ENCODE measurements at places on chromosomes 6 and 20. TPM values are rescaled to one million over a fixed set of nuclear protein-coding genes. Genes with fewer than 3 reads are reported as not detected.
A peak's percentile ranks its signal among the peaks of the same experiment; 100 is the strongest.

ELOVL4 gene
- total RNA-seq: 6.7 TPM

DNA sequence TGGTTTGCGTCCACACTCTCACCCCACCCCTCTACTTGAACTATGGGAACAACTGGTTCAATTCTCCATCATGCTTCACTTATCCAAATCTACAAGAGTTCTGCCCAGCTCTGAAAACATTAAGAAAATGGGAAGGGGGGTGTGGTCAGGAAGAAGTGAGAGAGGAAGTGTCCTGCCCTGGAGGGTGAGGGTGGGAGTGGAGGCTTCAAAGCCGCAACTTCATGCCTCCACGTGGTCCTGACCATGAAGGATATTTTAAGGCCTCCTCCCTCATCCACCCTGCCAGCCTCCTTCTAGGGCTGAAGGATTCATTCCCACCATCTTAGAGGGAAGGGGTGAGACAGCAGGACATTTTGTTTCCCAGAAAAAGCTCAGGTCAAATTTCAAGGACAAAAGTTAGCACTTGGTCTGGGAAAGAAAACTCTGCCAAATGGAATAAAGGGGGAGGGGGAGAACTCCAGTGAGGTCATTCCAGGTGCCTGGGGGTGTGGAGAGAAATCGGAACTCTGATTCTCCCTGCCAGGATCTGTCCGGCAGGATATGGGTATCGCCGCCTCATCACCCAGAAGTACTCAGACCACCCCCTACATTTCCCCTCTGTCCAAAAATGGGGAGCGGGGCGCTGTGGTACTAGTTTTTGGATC lies 4.9 kb downstream of the RIMS4 start:
- DNase-seq: no peak

DNA sequence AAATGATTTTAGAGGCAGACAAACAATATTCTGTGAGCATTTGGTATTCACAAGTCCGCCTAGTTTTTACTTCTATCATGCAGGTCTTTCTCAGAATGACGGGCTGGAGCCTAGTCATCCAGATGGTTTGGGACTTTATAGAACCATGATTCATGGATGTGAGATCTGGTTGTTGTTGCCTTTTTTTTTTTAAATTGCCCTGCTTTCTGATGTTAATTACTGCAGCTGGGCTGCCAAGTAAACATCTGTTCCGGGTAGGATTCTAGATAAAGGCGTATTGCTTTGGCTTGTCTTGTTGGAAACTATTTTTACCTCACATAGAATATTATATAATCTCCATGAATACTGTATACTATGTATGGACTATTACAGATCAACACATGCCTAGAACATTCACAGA lies 58.1 kb downstream of the RNF217 start:
- DNase-seq: no peak

DNA sequence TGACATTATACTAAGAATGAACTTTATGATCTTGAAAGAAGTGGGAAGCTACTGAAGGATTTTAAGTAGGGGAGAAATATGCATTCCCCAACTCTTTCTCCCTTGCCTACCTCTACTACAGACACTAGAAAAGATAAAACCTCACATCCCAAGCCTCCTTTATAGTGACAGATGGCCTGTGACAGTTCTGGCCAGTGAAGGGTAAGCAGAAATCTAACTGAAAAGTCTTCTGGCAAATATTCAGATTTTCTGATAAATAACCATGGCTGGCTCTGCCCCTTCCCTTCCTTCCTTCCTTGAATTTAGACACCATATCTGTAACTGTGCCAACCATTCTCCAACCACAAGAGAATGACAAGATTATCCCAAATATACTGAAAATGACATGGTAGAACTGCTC lies 10.2 kb upstream of the BEND6 start:
- DNase-seq: no peak

- no peak for DNase-seq
These were observed 66.1 kb downstream of the EFCAB8 start for GRCh38 chr20:32924781-32925180.

RIMS1 gene
- total RNA-seq: 4.3 TPM

GRCh38 chr6:92810913-92811312 lies 608.4 kb downstream of the EPHA7 start:
- peak; percentile 33 for DNase-seq

TUBB gene
- 174 TPM for total RNA-seq

- DNase-seq: no peak
These were observed 35.6 kb upstream of the ZBP1 start for GRCh38 chr20:57655809-57656155.

DNA sequence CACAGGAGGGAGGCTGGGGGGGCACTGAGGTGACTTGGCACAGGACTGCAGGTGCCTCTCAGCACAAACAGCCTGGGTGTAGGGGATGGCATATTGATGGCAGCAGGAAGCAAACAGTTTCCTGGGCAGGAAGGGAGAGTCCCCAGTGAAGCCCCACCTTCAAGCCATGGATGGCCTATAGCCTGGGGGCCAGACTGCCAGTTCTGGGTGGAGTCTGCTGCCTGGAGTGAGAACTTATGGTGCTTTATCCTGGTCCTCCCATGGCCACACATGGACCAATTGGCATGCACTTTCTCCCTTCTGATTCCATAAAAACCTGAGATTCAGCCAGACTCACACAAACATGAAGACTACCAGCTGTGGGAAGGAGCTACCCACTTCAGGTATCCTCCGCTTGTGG lies 115.2 kb upstream of the NRN1 start:
- DNase-seq: no peak

GABRR1 gene
- total RNA-seq: 0.24 TPM

RAET1E gene
- 6.3 TPM for total RNA-seq

F13A1 gene
- 299 TPM for total RNA-seq

DNA sequence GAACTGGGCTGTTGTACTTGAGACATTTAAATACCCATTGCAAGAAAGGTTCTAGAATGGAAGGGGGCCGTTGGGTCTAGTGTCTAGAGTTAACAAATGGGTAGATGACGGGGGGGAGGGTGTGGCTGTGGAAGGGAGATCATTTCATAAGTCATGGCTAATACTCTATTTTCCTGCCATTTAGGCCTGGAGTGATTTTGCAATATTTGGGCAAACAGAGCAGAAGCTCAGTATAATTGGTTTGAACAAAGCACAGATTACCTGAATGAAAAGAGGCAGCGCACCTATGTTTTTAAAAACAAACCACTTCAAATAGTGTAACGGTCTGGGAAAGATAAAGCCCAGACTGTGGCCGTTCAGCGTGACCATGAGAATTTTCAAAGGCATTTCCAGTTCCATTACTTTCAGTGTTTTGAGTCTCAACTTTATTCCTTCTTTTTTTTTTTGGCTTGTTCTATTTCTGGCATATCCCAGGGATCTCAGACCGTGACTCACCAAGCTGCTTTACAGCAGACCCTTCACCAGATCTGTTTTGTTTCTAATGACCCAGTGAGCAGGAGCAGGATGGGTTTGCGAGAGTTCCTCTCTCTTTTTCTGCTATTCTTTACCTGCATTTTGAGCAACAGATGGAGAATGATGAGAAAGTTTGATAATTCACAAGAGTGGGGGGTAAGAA lies 73.7 kb downstream of the LYRM2 start:
- peak; percentile 95 for DNase-seq

SKIC2 gene
- total RNA-seq: 34.7 TPM

BLCAP gene
- 39.2 TPM for total RNA-seq

DNA sequence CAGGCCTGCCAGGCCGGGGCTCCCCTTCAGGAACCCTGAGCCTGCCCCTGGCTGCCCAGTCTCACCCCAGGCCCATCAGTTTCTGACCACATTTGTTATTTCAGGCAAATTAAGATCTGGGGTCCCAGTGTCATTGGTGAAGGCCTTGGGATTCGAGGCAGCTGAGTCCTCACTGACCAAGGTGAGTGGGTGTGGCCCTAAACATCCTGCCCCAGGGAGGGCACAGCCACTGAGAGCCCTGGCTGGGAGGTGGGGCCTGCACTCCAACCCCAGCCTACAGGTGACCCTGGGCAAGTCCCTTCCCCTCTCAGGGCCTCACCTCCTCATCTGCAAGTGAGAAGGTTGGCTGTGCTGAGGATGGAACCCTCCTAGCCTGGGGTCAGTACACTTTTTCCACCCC lies 23.8 kb downstream of the BPIFB1 start:
- DNase-seq: no peak

GRCh38 chr20:8116067-8116811 lies 15.8 kb upstream of the PLCB1 start:
- DNase-seq: peak; percentile 74

DNA sequence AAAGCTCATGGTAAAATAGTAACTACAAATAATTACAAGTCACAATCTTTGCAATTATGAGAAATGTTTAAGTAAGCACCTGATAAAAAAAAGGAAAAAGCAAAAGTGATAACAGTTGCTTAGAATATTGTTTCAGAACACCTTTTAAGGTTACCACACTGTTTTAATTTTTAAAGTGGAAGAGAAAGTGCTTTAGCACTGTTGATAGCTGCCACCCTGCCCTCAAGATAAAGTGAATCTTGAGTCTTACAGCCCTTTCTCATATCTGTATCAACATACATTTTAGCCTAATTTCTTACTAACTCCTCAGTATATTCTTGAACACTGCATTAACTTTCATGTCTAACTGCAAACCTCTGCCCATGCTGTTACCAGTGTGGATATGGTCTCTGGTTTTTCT lies 127.3 kb upstream of the THEMIS start:
- DNase-seq: no peak

OR2H1 gene
- total RNA-seq: 1.2 TPM

GRCh38 chr6:100630536-100630935 lies 165.8 kb upstream of the SIM1 start:
- DNase-seq: no peak

FNDC11 gene
- total RNA-seq: 1.2 TPM

DNA sequence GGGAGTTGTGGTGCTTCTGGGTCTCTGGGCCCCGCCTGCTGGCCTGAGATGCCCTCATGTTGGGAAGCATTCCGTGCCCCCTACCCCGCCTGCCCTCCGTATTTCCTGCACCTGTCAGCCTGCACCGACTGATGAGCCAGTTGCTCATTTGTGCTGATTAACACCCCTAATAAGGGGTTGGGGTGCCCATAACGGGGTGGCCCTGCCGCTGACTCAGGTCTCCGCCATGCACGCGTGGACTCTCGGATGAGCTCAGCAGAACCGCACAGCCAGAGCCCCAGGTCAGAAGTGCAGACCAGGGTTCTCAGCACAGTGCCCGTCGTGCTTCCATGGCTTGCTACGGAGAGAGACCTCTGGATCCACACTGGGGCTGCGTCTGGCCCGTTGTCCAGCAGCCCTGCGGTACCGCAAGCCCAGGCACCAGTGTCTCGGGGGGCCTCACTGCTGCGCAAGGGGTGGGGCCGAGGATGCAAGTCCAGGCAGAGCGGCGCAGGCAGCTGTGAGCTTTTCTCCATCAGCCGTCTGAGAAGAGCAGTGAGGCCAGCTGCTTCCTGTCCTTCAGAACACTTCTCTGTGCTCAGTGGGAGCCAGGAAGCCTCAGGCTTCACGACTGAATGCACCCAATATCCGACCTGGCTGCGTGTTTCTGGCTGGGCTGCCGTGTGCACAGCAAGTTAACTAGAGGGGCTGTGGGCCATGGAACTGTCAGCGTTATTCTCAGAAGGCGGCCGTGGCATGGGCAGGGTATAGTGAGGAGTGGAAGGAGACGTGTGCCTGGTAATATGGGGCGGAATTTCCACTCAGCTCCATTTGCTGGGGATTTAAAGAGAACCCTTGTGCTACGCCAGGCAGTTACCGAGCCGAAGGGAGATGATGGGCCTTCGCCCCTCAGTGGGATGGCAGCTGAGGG lies 18.6 kb downstream of the MTG2 start:
- no peak for DNase-seq

HLA-DQB1 gene
- total RNA-seq: 0.24 TPM

GRCh38 chr6:1039191-1039590 lies 272.7 kb upstream of the FOXQ1 start:
- DNase-seq: peak; percentile 8

DNA sequence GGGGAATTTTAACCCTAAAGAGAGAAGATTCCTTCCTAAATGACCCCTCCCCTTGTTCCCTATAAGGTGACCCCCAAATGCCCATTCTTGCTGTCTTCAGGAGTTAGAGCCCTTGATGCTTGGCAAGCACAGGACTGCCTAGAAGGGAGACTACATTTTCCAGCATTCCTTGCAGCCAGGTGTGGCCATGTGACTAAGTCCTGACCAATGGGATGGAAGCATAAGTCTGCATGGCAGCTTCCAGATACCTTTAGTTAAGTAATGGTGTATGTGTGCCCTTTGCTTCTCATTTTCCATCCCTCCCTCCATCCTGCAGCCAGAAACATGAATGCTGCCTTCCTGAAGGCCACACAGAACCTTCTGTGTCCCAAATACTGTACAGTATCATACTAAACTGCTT lies 5.5 kb downstream of the BFSP1 start:
- no peak for DNase-seq

GRCh38 chr6:31631681-31632278 lies 11.3 kb downstream of the PRRC2A start:
- no peak for DNase-seq

RWDD2A gene
- 6.0 TPM for total RNA-seq

- DNase-seq: no peak
These were observed 215.5 kb downstream of the LRFN2 start for GRCh38 chr6:40371621-40372020.

- no peak for DNase-seq
These were observed 364.7 kb upstream of the DEFB115 start for GRCh38 chr20:30892541-30893345.

DNA sequence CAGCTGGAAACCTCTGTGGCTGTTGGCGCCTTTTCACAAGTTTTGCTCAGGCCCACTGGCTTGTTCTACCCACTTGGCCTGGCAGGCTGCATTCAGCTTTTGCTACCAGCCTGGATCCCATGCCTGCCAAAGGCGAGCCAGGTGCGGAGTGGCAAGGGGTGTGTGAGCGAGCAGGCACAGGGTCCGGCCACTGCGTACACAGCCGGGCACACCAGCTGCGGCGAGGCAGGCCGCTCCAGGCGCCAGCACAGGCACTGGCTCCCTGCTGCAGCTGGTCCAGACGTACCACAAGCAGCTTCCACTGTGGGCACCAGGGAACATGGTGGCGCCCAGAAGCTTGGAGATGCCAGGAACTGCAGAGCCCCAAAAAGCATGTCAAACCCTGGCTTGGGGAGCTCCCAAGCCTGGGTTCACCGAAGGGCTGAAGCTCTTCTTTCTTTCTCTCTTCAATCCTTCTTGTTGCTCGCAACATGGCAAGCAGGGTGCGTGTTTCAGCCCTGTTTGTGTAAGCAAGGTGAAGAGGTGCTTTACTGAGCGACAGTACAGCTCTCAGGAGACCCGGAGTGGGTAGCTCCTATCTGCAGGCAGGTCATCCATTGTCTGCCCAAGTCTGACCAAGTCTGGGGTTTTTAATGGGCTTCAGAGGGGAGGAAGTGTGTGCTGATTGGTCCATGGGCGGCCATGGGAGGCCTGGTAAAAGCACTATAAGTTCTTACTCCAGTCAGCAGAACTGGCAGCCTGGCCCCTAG lies 32.6 kb upstream of the GRM4 start:
- no peak for DNase-seq

DNA sequence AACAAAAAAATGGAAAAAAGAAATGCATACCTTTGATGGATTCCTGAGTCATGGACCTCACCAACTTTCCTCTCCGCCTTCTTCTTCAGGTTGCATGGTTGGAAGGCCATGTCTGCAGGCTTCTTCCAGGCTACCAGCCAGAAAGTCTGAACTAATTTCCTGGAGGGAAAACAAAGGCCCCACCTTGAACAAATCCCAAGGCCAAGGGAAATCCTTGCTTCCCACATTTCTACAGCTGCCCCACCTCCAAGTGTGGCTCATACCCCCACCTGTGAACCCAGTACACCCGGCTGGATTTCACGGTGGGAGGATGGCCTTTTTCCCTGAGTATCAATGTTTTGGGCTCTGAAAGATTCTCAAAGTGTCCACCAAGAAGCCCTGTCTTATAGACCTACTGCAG lies 22.4 kb downstream of the IL17A start:
- no peak for DNase-seq

- DNase-seq: peak; percentile 71
These were observed at the start of gene HSPA12B for GRCh38 chr20:3732327-3733118. TSS of gene HSPA12B (plus strand) at chr20:3732685. CDS start at chr20:3738675, 5,990 bp downstream.

Data from umbilical cord (tissue), 2 donors.